Left lobe of liver (tissue), 2 donors: ENCODE measurements at places on chromosomes 1 and 21.

DNA sequence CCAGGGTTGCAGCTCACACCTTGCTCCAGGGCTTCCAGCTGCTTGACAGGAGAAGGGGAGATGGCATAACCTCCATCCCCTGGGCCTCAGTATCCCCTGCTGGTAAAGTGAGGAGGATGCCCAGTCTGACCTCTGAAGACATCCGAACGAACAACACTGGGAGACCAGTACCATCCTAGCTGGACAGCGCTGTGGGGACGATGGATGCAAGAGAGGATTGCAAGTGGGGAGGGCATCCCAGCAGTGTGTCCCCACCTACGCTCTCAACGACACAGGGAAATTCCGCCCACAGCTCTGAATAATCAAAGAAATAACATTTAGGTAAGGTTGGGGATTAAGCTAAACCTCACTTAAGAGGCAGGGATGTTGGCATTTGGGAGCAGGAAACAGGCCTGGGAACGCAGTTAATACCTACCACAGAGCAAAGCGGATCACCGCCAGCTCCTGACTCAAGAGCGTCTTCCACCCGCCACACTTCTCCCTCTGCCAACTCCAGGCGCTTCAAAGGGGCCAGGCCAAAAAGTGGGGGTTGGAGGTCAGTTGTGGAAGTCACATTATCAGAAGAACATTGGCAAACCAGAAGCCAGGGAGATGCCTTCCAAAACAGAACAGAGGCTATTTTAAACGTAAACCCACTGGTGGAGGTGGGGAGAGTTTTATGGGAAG is 47.6 kb downstream of the SSBP3 start:
- DNase-seq: no peak

- no peak for DNase-seq
These were observed 22.9 kb upstream of the VPS13D start for GRCh38 chr1:12206792-12207424.

DNA sequence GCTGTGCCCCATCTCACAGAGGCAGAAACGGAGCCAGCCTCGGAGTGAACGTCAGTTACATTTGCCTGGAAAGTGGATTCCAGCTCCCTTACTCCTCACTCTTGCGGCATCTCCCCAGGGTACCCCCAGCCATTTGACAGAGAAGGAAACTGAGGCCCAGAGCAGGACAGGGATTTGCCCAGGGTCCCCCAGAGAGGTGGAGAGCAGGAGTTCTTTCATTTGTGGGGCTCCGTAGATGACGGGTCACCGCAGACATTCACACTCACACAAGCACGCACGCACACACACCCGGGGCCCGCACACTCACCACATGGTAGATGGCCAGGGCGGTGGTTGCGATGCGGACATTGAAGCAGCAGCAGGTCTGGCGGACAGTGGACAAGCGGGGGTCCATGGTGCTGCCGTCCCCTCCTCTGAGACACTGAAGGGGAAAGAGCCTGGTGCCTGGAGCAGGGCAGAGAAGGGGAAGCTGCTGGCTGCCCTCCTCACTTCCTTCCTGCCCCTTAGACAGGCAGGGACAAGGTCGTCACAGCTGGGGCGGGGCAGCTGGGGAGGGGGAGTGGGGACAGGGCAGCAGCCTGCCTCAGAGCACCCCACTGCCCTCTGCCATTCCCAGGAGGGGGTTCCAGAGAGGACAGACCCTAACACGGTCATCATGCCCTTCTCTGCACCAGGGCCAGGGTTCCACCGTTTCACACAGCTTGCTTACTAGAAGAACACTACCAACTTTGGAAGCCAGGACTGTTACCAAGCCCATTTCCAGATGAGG is at the start of gene LAPTM5:
TSS of gene LAPTM5 (minus strand) at position 423 of the 769 bp plus-strand sequence. CDS start at position 394, 29 bp downstream.
- DNase-seq: peak; percentile 61

GRCh38 chr1:109637446-109637845 is 17.8 kb downstream of the AMPD2 start:
- peak; percentile 22 for DNase-seq

GRCh38 chr1:109592916-109593315 is 26.5 kb downstream of the GNAT2 start:
- no peak for DNase-seq
